NCI-H1105 (cell line): ENCODE measurements at places on chromosomes 2 and 18.

- no peak for DNase-seq
Observed at GRCh38 chr2:3749201-3749600, 45.8 kb downstream of the DCDC2C start.

DNA sequence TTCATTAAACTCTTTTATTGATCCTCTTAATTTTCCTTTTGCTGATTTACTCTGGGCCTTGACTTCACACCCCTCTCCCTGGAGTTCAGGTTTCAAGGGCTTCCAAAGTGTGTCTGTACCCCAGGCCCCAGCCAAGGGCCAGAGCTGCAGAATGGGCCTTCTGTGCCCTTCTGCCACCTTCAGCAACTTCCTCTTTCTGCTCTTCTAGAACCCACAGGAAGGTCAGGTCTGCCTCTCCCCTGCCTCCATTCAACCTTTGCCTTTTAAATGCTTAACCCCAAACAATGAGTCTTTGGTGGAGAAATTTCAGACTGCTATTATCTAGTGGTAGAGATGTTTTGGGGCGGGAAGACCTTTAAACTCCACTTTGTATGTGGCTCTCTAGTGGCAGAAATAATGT, 63.1 kb downstream of the TSN start:
- no peak for DNase-seq

GRCh38 chr2:182619276-182619675, 96.8 kb upstream of the DNAJC10 start:
- DNase-seq = no peak

DNA sequence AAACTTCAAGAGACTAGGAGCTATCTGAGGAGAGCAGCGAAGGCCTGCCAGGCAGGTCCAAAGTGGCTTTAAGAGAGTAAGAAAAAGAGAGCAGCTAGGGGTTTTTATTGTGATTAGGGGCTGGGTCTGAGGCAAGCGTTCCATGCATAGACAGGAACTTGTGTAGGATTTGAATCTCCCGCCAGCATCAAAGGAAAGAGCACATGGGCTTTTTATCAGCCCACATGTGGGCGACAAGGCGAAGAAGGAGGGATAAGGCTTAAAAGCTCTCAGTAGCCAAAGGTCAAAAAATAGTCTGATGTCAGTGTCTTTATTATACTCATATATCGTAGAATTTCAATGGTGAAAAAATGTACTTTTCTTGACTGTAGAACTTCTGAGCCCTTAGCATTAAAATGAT, 178.5 kb upstream of the TMEFF2 start:
- DNase-seq = no peak

GRCh38 chr18:48200631-48201336, 208.4 kb downstream of the ZBTB7C start:
- no peak for DNase-seq

DNA sequence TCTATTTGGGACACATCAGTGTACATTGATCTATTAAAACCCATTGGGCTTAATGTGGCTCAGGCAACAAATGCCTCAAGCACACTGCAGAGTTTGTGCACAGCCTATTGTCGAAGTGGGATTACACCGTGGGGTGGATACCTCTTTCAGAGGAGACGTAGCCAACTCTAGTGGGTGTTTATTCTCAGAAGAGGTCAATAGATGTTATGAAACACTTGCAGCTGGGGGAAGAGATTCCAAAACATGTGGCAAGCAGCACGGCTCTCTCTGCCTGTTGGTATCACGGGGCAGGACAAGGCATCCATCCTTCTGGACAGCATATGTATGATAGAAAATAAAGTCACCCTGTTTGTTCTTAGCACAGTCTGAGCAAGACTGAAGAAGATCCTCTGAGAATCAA, 121.4 kb upstream of the COPS8 start:
- DNase-seq = no peak

DNA sequence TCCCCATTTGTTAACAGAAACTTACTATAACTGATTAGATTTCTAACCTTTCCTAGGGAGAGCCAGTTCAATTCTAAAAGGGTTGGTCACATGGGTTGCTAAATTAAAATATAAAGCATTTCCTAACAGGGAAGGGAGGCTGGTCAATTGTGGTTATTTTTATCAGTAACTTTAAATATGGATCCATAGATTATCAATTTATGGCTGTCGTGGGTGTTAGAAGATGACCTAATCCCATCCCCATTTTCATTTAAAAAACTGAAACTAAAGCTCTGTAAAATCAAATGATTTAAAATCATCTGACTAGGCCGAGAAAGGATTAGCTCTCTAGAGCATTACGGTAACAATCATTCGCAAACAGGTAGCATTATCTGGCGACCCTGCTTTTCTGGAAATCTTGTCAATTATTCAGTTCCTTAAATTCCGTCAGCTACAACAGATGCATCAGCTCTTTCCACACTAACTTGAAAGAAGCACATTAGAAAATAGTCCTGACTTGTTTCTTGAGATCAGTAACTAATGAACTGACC, 953 bp upstream of the HNRNPA3 start:
- no peak for DNase-seq

GRCh38 chr18:39564716-39565115, 1999.1 kb upstream of the CELF4 start:
- DNase-seq = no peak

DNA sequence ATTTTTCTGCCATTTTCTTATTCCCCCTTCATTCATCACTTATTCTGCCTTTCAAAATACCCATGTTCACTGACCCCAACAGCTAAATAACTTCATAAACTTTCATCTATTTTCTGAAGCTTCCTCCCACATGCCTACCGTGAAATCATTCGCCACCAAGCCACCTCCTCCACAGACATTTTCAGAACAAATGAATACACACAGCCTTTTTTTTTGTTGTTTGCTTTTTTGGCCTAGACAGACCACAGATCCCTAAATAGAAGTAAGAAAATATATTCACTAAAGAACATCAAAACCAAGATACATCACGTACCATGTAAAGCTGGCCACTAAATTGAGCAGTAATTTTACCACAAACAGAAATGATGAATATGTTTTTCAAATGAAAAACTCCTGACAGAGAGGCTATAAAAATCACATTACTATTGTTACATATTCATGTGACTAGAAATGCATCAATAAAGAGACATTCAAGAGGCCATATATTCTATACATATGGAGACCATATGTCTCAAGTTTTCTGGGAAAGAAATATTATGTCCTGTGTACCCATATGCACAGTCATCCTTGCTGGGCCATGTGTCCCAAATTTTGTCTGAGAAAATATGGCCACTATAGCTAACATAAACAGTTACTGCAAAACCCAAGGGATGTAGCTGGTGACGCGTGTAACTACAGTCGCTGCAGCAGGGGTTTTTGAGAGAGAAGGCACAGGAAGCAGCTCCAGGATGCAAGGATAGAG, 200.3 kb downstream of the FBXO15 start:
- DNase-seq = no peak

DNA sequence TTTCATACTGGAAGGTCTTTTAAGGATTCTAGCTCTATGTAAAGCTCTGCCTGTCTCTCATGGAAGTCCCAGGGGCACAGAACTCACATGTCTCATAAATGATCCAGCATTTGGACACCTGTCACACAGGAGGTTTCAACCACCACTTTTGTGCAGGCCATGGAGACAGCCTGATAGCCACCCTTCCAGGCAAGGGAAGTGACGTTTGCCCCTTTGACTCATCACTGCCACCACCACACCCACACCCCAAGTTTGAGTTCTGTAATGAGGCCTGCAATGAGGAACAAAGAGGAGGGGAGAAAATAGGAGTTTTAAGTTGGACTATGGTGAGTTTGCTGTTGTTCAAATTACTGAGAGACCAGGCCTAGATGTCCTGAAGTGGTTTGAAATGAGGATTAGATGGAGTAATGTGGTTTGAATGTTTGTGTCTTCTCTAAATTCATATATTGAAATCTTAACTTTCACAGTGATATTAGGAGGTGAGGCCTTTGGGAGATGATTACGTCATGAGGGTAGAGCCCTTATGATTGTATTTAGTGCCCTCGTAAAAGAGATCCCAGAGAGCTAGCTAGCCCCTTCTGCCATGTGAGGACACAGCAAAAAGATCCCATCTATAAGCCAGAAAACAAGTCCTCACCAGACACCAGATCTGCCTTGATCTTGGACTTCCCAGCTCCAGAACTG, 175.3 kb upstream of the EPHA4 start:
- no peak for DNase-seq

DNA sequence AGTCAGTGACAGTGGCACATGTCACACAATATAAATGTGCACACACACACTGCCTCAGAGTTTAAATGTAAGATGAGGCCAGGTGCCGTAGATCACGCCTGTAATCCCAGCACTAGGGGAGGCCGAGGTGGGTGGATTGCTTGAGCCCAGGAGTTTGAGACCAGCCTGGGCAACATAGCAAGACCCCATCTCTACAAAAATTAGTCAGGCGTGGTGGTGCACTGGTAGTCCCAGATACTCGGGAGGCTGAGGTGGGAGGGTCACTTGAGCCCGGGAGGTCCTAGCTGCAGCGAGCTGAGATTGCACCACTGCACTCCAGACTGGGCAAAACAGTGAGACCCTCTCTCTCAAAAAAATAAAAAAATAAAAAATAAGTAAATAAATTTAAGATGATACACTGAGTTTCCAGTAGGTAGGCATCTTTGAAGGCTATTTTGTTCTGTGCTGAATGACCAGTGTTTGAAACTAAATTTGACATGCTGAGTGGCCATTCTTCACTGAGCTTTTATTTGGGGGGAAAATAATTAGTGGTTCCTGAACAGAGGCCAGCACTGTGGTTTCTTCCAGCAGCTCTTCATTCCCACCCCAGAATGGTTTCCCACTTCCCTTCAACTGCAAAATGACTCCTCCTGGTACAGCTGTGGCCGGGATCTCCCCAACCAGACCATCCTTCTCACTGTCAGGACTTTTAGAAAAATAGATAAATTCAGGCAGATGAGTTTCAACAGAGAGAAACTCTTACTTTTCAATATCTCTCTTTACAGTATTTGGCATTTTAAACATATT, 44.9 kb downstream of the PSMG2 start:
- DNase-seq = no peak

DNA sequence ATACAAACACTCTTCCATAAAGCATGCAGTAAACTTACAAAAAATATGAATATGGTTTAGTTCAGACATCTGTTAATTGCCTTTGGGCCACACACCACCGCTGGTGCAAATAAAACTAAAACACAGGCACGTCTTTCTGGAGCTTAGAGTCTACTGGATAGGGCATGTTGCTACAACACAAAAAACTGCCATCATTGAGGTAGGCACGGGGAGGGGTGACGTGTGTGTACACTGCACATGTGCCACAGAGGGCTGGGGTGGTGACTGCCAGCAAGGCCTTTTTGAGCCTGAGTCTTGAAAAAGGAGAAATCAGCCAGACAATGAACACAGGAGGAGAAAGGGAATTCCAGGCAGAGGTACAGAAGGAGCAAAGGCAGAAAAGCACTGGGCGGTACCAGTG, 5.1 kb downstream of the SERPINE2 start:
- DNase-seq = no peak
